BE2C (cell line): ENCODE measurements at places on chromosomes 4 and X.

- DNase-seq = no peak
Measured at GRCh38 chr4:35520059-35520458, 724.3 kb downstream of the ARAP2 start.

DNA sequence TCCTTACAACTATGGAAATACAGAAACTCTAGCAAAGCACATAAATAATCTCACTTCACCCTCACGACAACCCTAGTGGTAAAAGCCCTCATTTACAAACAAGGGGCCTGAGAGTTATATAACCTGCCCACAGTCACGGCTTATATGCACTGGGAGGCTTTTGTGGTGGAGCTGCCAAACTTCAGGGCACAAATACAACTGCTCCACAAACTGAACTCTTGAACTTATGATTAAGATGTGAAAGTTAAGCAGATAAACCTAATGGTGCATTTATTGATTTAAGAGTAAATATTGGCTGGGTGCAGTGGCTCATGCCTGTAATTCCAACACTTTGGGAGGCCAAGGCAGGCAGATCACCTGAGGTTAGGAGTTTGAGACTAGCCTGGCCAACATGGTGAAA lies 19.0 kb downstream of the SLC2A9 start:
- no peak for DNase-seq

DNA sequence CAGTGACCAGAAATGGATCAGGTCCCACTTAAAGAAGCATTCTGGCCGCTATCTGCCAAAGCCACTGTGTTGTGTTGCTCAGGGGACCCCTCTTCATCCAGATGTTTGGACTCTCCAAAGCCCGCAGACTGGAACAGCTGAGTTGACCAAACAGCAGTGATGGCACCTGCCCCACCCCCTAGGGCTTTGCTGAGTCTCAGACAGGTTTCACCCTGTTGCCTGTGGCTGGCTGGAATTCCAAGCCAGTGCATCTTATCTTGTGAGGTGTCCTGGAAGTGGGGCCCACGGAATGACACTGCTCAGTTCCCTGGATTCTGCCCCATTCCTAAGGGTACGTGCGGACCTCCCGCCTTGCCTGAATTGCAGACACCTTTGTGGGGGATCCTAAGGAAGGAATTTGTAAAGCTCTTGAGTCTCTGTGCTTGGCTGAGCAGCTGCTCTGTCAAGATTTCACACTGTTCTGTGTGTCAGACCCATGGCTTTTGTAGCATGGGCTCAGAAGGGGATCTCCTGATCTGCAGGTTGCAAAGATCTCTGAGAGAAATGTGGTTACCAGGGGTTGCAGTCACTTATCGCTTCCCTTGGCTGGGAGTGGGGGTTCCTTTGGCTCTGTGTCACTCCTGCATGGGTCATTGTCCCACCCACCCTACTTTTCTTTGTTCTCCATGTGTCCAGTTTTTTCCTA lies 1707.9 kb upstream of the PCDH10 start:
- no peak for DNase-seq

DNA sequence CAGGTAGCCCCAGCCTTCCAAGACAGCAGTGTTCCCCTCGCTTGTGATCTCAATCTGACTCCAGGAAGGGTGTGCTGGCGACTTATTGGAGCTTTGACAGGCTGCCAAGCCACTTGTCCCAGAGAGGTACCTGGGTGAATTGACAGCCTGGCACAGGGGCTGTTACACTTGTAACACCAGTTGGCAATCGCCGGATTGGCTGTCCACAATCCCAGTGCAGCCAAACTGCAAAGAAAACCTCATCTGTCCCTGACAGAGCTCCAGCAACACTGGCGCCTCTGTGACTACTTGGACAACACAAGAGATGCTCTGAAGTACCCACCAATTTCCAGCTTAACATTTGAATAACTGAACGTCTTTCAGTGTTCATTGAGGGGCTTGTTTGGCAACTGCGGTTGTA lies 76.8 kb upstream of the PRPS1 start:
- DNase-seq = no peak

DNA sequence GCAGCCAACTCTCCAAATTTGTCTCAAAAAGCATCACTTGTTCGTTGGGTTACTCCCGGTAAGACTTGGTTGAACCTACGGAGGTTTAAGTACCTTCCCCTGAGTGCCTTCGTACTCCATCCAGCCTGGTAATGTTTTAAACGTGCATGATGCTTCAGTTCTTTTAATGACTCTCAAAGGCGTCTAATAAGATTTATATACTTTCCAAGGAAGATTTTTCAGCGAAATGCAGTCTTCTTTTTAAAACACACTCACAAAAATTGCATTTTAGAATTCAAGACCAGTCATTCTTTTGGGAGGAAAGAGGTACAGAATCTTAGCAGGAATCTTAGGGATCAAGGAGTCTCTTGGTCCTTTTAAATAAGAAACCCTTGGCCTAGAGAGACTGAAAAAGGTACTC lies 430 bp upstream of the TRPC3 start:
- DNase-seq = no peak

DNA sequence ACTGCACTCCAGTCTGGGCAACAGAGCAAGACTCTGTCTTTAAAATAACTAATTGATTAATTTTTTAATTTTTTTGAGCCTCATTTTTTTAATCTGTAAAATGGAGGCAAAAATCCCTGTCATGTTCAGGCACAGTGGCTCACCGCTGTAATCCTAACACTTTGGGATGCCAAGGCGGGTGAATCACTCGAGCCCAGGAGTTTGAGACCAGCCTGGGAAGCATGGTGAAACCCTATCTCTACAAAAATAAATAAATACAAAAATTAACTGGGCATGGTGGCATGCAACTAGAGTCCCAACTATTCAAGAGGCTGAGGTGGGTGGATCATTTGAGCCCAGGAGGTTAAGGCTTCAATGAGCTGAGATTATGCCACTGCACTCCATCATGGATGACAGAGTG lies 15.4 kb downstream of the AMTN start:
- no peak for DNase-seq

- DNase-seq = no peak
Measured at GRCh38 chr4:38866973-38867477, 581 bp upstream of the FAM114A1 start.

DNA sequence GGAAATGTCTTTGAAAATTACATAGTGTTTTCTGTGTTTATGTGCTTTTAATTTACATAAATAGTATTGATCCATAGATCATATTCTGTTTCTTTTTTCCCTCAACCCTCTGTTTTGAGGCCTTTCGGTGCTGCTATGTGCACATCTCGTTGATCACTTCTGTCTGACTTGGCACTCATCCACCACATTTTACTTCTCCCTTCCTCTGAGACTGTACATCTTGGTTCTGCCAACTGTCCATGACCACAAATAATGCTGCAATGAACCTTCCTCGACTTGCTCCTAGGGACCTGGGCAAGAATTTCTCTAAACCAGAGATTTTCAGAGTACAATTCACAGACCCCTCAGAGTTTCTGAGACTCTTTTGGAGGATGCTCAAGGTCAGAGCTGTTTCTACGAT lies 74.4 kb downstream of the RTL5 start:
- no peak for DNase-seq

GRCh38 chr4:171340258-171340657 lies 472.9 kb upstream of the GALNTL6 start:
- no peak for DNase-seq

DNA sequence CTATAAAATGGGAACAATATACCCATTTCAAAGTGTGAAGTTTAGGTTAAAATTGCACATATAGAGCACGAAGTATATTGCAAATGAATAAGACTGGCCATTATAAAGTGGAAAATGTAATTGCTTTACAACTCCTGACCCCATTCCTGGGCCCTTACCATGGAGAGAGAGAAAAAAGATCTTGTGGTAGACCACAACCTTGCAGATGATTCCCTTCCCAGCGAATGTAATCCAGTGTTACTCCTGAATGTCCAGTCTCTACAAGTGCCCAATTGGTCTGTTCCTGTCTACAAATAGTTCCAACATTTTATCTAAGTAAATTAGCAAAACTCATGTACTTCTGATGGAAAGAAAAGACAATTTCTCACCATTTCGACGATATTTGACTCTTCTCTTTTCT lies 184.1 kb upstream of the LNX1 start:
- no peak for DNase-seq

GRCh38 chr4:1578251-1578773 lies 105.8 kb downstream of the FAM53A start:
- no peak for DNase-seq

GRCh38 chr4:41160856-41161255 lies 53.5 kb downstream of the APBB2 start:
- DNase-seq = no peak

GRCh38 chrX:71846429-71846828 lies 64.2 kb upstream of the NHSL2 start:
- no peak for DNase-seq

DNA sequence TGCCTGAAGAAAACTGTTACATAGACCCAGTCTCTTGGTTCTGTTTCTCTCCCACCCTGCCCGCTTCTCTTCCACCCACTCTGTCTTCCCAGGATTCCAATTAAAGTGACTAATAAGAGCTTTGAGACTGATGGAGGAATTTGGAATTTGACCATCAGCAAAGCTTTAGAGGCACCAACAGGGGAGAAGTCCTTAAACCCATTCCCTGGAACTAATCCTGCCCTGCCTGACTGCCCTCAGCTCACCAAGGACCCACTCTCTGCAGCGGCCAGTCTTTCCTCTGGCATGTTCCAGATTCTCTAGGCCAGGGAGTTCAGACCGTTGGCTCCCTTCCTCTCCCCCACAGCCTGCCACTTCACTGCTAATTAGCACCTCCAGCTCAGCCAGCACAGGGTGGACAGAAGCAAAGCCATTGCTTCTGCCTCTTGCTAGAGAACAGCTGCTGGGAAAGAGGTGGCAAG lies 23.9 kb downstream of the SCD5 start:
- DNase-seq = no peak

GRCh38 chr4:59689149-59689548 lies 1511.0 kb upstream of the ADGRL3 start:
- no peak for DNase-seq

- no peak for DNase-seq
Measured at GRCh38 chr4:1154126-1154522, 18.3 kb downstream of the SPON2 start.

GRCh38 chr4:89797117-89797516 lies 39.8 kb downstream of the SNCA start:
- DNase-seq = peak; percentile 12

DNA sequence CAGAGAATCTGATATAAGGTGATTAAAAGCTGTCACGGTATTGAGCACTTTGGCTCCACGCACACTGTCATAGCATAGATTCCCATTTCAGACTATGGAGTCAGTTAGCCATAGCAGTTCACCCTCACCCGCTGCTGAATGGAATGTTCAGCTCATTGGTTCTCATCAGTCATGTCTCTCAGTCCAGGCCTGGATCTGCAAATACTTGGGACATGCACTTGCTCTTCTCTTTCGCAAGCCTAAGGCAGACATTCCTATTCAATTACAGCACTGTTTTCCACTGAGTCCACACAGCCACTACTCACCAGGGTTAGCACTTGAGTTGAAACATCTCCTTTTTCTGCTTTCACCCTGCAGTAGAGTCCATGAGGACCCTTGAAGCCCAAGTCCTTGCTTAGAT lies 30.6 kb upstream of the SCML1 start:
- DNase-seq = no peak

GRCh38 chrX:31500921-31501320 lies 429.1 kb upstream of the FTHL17 start:
- no peak for DNase-seq

DNA sequence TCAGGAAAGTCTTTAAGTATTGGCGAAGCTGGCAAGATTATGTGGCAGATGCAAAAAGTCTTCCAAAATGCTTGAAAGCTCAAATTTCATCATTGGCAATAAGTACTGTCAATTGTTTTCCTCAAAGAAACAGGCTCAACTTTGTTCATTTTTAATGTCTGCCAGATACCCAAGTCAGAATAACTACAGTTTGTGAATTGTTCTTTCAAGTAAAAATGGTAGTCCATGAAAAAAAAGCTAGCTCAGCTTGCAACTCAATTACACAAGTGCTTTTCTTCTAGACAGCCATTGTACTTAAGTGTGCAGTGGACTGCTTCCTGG lies 70.5 kb downstream of the AFF1 start:
- DNase-seq = no peak

- DNase-seq = no peak
Measured at GRCh38 chr4:126611900-126612299, 1020.9 kb upstream of the INTU start.

- DNase-seq = no peak
Measured at GRCh38 chr4:16161851-16162408, 64.3 kb downstream of the TAPT1 start.

- DNase-seq = no peak
Measured at GRCh38 chrX:68671221-68671620, 23.8 kb downstream of the STARD8 start.

- DNase-seq = no peak
Measured at GRCh38 chr4:115229873-115230272, 116.5 kb upstream of the NDST4 start.

DNA sequence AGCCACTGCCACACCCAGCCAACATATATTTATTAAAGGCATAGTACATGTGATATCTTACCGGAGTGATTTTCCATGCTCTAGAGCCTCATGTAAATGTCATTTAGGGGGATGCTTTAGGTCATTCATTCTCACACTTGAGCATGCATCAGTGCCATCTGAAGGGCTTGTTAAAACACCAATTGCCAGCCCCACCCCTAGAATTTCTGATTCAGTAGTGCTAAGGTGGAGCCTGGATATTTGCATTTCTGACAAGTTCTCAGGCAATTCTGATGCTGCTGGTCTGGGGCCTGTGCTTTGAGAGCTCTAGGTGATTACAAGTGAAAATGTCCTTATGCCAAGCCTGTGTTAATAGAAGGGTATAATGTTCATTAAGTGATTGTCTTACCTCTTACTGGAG lies 107.7 kb downstream of the PHEX start:
- DNase-seq = no peak

GRCh38 chr4:104907074-104907649 lies 239.5 kb upstream of the TET2 start:
- no peak for DNase-seq

DNA sequence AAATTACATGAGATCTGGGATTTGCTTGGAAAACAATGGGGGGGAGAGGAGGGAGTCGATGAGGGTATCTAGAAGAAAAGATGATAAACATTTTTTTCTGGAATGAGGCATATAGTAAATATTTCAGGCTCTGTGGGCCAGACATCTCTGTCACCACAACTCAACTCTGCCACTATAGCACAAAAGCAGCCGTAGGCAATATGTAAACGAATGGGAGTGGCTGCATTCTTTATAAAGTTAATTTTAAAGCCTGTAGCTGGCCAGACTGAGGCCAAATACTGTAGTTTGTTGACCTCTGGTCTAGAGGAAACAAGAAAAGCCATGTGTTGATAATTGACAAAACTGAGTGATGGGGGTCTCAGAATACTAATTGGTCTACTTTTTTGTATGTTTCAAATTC lies 14.1 kb upstream of the TCEANC start:
- no peak for DNase-seq

GRCh38 chrX:15405846-15406245 lies 21.6 kb upstream of the VEGFD start:
- no peak for DNase-seq

DNA sequence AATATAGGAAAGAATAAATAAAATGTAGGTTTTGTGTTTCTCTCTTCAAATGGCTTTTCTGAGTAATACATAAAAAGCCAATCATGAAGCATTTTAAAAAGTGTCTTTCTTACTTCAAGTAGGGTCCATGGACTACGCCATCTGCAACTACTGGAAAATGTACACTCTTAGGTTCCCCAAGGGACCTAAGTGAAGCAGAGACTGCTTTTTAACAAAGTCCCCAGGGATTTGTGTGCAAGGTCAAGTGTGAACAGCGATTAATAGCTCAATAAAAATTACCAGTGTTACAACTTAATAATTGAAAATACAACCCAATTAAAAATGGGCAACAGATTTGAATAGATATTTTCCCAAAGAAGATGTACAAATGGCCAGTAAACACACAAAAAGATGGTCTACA lies 84.9 kb downstream of the ARHGAP6 start:
- no peak for DNase-seq
